ENCODE measurements at places on chromosomes 2 and 18.

- no peak for DNase-seq
These were observed 7.2 kb downstream of the PMS1 start for GRCh38 chr2:189791338-189792042.

DNA sequence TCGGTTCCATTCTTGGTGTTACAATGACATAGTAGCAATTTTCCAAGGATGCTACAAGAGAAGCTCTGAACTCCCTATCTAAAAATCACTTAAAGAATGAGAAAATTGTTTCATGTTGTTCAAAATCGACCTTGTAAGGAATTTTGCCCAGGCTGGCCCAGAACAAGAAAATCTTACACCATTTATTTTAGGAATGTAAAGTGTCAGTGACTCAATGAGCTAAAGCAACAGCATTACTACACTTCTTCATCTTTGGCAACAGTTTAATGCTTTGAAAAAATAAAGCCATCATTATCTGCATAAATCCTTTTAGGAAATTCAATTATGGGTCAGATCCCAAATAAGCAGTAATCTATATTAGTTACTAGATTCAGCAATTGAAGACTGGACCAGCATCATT is 38.6 kb downstream of the SLC25A12 start:
- DNase-seq = no peak

DNA sequence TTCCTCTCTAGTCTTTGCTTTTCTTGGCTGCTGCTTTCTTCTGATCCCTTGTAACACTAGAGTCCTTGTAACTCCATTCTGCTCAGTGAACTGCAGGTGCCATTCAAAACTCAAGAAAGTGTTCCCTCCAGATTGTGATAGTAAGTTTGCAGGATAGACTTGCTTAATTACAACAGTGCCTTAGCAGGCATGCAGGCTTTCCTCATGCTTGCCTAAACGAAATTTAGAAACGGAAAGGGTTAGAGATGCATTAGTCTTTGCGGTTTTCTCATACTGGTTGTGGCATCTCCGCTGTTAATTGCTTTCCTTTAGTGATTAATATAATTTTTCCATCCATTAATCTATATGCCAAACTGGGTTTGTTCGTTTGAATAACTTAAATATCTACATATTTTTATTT is 82.9 kb downstream of the DOK6 start:
- no peak for DNase-seq

- DNase-seq = no peak
These were observed 89.0 kb upstream of the PPP1CB start for GRCh38 chr2:28662468-28663181.

DNA sequence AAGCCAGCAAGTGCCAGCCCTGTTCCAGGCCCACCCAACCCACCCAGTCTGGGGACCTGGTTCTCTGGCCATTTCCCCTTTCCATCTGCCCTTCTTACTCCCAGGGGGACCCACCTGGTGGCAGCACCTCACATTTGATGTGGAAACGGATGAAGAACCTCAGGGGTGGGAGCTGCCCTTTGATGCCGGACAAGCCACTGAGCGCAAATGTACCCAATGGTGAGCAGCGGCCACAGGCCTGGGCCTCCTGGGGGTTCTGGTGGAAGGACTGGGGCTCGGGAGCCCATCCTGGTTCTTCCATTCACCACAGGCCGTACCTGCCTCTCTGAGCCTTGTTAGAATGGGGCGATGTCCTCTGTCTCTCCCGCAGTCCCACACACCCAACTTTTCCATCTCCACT is 84.7 kb downstream of the EPAS1 start:
- DNase-seq = no peak

DNA sequence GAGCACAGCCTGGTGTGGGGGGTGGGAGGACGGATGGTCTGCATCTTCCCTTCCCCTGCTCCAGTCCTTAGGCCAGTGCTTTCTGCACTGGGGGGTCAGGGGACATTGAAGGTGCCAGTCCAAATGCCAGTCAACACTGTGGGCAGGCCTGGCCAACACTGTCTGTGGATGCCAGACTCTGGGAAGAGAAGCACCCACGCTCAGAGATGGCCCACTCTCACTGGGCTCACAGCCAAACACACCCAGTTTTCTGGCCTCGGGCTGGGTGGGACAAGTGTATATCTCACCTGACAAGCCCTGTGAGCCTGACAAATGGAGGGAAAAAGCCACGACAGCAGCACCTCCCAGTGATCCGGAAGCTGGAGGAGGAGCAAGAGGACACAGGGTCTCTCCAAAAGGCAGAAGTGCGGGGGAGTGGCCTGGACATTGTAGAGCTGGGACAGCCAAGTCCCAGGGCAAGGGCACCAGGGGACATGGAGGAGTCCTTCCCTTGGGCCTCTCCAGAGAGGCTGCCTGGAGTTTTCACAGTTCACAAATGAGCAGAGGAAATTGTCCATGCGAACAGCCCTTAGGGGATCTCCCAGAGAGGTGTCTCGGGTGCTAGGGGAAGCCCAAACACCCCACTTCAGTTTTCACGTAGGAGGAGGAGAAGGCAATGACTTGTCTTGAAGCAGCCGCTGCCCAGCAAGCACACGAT is 79.3 kb downstream of the SDC1 start:
- no peak for DNase-seq

GRCh38 chr2:30971231-30972025 is 164.2 kb upstream of the CAPN13 start:
- DNase-seq = no peak

DNA sequence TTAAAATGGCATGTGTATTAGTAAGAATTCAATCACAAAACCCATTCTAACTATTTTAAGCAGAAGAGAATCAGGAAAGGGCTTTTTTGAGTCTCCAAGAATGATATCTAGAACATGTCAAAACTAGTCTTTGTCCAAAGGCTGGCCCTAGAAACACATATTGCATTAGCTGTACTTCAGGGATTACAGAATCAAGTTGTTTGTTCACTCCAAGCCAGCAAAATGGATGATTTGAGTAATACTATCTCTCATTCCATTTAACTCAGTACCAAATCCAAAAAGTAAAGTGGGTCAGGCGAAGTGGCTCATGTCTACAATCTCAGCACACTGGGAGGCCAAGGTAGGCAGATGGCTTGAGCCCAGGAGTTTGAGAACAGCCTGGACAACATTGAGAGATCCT is 41.3 kb downstream of the ATF2 start:
- no peak for DNase-seq

DNA sequence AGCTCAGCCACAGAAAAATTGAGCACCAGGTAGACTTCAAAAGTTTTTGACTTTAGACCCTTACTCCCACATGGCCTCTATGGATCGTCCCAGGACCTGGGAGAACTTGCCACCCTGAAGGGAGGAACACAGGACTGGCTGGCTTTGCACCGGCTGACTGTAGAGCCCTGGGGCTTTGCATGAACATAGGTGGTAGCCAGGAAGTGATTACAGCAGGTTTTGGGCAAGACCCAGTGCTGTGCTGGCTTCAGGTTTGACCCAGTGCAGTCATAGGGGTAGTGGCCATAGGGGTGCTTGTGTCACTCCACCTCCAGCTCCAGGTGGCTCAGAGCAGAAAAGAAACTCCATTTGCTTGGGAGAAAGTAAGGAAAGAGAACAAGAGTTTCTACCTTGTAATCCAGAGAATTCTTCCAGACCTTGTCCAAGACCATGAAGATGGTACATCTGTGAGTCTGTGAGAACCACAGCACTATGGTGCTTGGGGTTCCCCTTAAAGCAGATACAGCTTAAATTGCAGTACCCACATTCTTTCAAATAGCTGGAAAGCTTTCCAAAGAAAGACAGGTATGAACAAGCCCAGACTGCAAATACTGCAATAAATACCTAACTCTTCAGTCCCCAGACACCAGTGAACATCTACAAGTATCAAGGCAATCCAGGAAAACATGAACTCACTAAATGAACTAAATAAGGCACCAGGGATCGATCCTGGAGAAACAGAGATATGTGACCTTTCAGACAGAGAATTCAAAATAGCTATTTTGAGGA is 13.0 kb upstream of the SESTD1 start:
- no peak for DNase-seq

GRCh38 chr2:156999661-157000060 is 257.8 kb upstream of the GALNT5 start:
- no peak for DNase-seq

DNA sequence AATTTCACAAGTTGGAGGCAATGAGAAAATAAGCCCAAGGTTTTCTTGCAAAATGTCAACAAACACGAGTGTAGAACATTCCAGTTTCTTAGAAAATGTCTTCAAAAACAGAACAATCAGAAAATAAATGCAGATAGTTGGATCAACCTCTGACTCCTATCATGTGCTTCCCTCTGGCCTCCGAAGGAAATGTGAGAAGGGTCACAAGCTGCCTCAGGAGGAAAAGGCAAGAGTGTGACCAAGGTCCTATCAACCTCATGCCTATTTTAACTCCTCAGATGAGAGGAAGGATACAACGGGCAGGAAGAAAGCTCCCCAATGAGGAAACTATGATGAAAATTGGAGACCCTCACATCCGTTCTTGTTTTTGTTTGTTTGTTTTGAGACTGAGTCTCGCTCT is 7.9 kb downstream of the SCYGR5 start:
- no peak for DNase-seq

DNA sequence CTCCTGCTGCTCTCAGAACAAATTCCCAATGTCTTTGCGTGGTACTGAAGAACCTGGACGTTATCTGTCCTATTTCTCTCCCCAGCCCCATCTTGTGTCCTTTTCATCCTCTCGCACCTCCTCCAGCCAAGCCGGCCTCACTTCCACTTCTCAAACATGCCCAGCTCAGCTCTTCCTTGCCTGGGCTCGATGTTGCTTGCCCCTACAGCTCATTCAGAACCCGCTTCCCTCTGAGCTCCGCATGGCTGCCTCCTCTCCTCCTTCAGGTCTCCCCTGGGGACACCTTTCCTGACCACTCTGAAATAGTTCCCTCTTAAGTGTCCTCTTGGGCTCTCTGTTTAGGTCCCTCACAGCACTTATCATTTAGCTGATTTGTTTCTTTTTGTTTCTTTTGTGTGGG is 6.7 kb upstream of the SMARCAL1 start:
- DNase-seq = no peak

Measured in stimulated activated CD8-positive, alpha-beta memory T cell treated with anti-CD3 and anti-CD28 coated beads, Interleukin-15, amount 100 ng/mL, for 48 hours (primary cell).